Right hindlimb (tissue), 1 donor: ENCODE measurements at places on chromosomes 3 and 15.
A peak's percentile ranks its signal among the peaks of the same experiment; 100 is the strongest.

DNA sequence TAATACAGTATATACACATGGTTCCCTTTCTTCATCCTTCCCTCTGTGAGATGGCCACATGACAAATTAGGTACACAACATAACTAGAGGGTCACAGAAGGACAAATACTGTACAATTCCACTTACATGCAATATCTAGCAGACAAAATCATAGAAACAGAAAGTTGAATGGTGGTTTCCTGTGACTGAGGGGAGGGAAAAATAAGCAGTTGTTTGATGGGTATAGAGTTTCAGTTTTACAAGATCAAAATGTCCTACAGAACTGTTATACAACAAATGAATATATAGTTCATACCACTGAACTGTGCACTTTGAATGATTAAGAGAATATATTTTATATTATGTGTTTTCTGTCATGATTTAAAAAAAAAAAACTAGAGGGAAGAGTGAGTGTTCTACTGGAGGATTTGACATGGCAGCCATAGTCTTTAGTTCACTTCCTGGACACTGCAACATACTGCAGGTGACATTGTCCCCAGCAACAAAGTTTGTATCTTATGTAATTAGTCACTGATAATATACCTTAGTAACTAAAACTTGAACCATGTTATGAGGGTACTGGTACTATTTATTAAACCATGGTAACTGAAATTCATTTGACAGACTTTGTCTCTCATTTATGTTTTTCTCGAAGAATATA is 37.2 kb downstream of the CCDC54 start:
- DNase-seq: no peak

GRCh38 chr3:18018491-18019160 is 276.2 kb upstream of the TBC1D5 start:
- no peak for DNase-seq

DNA sequence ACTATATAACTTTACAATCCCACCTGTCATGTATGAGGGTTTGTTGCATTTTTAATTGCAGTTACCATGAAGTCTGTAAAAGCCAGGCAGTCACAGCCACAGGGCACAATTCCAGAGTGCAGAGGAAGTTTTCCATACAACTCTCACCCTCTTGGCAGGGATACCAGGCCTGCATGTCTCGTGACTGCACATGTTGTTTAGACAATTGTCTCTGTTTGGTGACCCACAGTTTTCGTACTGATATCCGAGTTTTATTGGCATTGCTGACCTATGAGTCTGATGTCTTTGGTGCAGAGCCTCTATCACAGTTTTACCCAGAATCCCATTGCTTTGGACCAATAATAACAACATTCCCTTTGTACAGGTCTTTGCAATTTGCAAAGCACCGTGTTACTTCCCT is 24.9 kb upstream of the MYZAP start:
- no peak for DNase-seq

- no peak for DNase-seq
Measured at GRCh38 chr3:52006820-52007133, 11.1 kb upstream of the RPL29 start.

GRCh38 chr3:178778589-178778988 is 242.4 kb downstream of the KCNMB2 start:
- DNase-seq: no peak

DNA sequence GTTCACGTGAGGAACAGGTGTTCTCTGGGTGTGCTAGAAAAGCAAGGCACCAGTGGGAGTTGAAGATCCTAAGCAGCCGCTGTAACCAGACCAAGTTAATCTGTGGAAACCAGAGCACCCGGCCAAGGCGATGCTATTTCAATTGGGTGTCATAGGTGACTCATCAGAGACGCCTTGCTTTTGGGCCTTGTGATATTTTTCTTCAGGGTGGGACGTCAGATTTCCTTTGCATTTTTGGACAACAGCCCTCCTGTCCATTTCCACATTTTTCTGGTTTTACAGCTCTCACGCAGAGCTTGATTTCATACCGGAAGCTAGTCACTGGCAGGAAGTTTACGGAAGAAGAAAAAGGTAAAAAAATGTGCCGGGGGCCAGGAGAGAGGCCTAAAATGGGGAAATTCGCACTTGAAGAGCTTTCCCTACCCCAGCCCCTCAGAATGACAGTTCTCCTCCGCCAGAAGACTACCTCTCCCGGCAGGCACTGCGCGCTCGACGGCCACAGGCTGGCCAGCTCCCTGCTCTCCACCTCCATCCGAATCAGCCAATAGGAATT is 471 bp upstream of the KBTBD8 start:
- no peak for DNase-seq

- DNase-seq: peak; percentile 35
Measured at GRCh38 chr3:15292765-15293522, 39.4 kb downstream of the SH3BP5 start.

DNA sequence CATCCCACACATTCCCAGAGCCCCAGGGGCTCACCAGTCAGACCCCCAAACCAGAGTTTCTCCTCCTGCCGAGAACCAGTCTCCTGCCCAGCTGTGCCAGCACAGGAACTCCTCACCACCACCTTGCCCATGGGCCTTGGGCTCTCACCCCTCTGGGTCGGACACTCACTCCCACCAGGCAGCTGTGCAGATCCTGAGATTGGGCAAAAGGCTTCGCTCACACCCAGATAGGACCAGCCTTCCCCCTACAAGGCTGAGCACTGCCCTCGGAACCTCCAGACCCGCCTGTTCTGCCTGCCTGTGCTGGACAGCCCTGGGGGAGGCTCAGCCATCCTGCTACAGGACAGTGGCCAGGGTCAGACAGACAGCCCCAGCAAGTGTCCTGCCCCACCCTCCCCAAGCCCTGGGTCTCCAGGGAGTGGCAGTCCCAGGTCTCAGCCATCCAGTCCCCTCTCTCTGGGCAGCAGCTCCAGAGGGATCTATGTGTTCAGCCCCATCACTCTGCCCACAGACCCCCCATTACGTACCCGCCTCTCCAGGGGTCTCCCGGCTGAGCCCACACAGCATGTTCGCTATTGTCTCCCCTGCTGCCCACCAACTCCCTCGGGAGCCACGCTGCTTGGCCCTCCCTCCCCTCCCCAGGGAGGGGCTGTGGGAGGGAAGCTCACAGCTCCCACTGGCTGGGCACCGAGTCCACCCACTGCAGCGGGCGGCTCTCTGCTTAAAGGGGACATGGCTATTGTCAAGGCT is at the start of gene GRIP2:
GRIP2 (minus strand) TSS at position 601 of the 750 bp plus-strand sequence; CDS start at position 567, 34 bp downstream.
- DNase-seq: no peak

DNA sequence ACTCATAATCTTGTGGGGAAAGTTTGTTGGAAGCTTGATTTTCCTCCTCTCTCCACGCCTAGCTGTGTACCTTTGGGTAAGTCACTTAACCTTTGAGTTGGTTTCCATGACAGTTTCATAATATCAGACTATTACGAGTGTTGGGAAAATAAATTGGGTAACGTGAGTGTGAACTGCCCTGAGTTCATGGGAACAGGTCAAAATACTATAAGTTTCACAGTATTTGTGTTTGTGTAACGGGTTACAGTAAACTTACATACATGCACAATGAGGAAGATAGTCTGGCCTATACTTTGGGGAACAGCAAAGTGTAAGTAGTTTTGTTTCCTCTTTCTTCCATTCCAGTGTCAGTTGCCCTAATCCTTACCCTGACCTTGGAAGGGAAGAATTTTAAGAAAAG is 509.9 kb downstream of the MECOM start:
- DNase-seq: no peak

GRCh38 chr3:18127859-18128681 is 297.1 kb downstream of the SATB1 start:
- no peak for DNase-seq

DNA sequence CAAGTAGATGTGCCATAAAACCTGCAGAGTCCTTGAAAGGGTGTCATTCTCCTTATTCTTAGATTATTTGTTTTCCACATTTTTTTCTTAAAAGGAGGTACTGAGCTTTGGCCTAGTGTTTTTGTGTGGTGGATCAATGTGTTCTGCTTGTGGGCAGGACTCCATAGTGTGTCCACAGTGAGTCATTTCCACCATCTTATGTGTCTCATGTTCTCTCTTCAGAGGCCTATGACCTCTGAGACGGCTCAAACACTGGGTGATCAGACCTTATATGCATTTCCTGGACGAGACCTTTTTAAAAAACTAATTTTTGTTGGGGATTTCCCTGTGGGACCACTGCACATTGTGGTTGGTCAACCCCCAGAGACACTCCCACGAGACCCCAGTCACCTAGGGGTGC is 93.4 kb downstream of the CHCHD4 start:
- DNase-seq: no peak

- no peak for DNase-seq
Measured at GRCh38 chr3:28322464-28322863, 26.1 kb upstream of the ZCWPW2 start.

- no peak for DNase-seq
Measured at GRCh38 chr3:196016485-196016884, 65.4 kb downstream of the TFRC start.

DNA sequence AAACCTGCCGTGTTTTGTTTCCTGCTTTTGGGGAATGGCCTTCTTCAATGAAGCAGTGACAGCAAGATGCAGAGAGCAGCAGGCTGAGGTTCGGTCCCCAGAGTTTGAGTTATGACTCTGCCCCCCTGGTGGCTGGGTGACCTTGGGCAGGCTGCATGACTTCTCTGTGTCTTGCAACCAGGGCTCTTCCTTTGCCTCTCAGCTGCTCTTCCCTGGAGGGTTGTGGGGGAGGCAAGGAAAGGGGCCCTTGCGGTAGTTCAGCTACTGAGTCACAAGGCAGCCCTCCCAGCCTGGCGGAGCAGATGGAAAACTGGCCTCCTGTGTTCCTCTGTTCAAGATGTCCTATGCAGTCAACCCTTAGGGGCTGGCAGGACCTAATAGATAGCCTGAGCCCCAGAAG is 17.1 kb downstream of the CTXND1 start:
- no peak for DNase-seq

DNA sequence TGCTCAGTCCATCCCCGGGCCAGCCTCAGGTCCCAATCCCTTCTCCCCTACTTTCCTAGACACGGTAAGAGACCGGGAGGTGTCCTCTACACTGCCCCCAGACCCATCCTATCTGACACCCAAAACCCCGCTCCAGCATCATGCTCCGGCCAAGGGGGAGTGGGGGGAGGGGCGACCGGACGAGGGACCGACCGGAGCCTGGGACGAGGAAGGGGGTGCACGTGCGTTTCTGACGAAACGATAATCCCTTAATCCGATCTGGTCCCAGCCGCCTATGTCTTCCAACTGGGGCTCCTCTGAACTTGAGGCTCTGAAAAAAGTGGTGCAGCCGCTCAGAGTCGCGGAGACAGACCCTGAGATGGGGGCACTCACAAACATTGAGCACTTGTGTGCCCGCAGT is 494 bp downstream of the CPLX3 start:
- no peak for DNase-seq

DNA sequence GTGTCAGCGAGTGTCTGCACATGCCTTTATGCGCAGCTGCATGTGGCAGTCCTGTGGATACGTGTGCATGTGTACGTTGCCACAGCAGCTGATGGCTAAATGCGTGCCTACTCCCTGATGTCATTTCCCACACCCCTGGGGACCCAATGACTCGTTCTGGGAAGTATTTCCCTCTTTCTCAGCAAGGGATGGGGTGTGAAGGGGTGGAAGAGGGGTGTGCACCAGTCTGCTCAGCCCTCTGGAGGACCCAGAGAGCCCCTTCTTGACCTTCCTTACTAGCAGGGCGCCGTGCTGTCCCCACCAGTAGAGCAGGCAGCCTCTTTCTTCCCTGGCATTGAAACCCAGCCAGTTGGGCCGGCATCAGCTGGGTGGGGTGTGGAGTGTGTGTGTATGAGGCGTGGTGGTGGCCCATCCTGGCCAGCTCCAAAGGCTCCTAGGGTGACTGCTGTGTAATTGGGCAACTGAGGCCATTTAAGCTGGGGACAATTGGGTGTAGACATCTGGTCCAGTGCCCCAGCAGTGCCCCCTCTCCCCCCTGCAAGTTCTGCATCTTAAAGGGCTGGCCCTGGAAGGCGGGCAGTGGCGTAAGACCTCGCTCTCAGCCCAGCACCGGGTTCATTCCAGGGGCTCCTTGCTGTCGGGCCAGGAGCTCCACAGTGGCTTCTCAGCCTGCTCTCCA is 19.2 kb downstream of the SNX33 start:
- peak; percentile 82 for DNase-seq

DNA sequence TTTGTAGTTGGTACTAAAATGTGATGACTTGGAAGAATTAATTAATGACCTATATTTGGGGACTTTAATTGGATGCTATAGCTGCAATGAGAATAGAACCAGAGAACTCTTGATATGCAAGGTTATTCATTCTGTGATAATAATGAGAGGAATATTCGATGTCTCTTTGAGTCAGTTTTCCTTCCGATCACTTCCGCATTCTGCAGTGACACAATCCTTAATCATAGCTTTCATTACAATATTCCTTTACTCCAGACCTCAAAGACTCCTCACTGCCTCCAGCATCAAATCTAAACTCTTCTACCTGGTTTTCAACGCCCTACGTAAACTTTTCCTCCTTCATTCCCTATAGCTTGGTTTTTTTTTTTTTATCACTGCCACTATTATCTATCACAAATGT is 21.6 kb downstream of the B3GNT5 start:
- no peak for DNase-seq

DNA sequence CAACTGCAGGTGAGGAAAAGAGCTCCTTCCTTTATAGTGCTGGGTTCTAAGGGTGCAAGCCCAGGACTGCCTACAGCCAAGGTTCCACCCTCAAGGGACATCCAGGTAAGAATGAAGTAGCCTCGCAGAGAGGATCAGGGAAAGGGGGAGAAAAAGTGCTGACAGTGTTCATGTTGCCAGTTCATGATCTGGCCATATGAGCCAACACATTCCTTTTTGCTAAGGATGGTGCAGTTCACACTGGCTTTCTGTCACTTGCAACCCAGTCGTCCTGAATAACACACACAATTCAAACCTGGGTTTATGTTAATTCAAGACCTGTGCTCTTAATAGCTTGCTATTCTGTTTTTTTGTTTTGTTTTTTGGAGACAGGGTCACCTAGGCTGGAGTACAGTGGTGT is 9.0 kb downstream of the CLN6 start:
- no peak for DNase-seq

DNA sequence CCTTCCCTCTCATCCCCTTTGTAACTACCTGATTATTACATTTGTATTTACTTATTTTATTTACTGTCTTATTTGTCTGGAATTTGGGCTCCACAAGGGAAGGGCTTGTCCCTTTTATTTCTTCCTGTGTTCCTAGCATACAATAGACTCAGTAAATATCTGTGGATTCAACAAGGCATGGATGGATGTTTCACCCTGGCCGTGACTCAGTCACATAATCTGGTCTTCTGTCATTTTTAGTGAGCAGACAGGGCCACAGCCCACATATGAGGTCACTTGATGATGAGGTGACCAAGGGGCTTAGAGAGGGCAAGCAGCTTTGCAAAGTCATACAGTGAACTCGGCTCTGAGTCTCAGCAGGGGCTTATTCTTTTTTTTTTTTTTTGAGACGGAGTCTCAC is 7.8 kb upstream of the DAG1 start:
- no peak for DNase-seq

DNA sequence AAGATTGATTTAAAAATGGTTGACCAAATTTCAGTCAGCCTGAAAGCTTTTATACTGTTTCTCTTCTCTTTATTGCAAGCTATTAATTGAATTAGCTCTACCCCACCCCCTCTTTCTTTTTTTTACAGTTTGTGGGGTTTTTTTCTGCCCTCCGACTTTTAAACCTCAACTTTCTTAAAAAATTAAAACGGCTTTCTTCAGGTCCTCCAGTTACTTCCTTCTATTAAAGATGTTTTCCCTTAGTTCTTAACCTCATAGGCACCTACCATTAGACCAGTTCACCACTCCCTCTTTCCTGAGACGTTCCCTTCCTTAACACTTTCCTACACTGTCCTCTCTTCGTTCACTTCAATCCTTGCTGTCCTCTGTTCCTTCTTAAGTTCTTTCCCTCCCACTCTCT is 52.4 kb downstream of the ATP8B4 start:
- DNase-seq: no peak

- DNase-seq: peak; percentile 77
Measured at GRCh38 chr15:65791335-65792137, 557 bp downstream of the DENND4A start.
